ENCODE measurements at places on chromosomes 12 and 14.

DNA sequence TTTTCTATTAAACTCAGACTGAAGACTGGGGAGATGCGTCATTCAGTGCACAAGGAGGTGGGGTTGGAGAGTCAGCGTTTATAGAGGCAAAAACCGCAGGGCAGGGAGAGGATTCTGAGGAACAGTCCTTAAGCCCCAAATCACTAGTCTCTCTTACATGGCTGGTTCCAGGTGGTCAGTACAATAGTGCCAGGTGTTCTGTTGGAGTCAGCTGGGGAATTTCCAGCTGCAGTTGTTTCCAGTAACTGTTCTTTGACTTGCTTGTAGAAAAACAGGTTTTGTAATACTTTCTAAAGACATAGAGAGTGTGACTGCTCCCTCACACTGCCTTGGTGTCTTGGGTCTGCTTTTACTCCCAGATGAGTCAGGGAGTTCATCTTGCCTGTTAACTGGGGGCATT, 192.2 kb downstream of the TMTC3 start:
- peak; percentile 13 for DNase-seq

GRCh38 chr12:23359975-23360701, 589.3 kb downstream of the SOX5 start:
- no peak for DNase-seq

GRCh38 chr12:13973996-13974395, 7.4 kb downstream of the GRIN2B start:
- no peak for DNase-seq

- DNase-seq = no peak
Measured at GRCh38 chr12:97466621-97467020, 4.0 kb downstream of the RMST start.

- no peak for DNase-seq
Measured at GRCh38 chr14:104567957-104568225, 11.7 kb upstream of the C14orf180 start.

DNA sequence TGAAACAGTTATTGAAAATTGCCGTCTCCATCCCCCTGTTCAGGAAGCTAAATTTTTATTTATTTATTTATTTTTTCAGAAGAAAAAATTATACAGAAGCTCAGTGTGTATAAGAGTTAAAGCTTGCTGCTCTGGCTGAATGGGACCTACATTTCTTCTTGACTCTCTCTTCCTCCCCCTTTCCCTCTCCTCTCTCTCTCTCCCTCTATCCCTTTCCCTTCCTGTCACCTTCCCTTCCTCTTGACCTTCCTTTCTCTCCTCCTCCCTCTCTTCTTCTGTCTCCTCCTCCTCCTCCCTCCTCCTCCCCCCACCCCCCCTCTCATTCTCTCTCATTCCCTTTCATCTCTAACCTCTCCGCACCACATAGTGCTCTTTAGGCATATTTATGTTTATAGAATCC, 39.1 kb downstream of the APAF1 start:
- no peak for DNase-seq

- DNase-seq = no peak
Measured at GRCh38 chr12:120845696-120846095, 58.5 kb downstream of the SPPL3 start.

- no peak for DNase-seq
Measured at GRCh38 chr14:52551696-52552062, 626 bp downstream of the TXNDC16 start.

DNA sequence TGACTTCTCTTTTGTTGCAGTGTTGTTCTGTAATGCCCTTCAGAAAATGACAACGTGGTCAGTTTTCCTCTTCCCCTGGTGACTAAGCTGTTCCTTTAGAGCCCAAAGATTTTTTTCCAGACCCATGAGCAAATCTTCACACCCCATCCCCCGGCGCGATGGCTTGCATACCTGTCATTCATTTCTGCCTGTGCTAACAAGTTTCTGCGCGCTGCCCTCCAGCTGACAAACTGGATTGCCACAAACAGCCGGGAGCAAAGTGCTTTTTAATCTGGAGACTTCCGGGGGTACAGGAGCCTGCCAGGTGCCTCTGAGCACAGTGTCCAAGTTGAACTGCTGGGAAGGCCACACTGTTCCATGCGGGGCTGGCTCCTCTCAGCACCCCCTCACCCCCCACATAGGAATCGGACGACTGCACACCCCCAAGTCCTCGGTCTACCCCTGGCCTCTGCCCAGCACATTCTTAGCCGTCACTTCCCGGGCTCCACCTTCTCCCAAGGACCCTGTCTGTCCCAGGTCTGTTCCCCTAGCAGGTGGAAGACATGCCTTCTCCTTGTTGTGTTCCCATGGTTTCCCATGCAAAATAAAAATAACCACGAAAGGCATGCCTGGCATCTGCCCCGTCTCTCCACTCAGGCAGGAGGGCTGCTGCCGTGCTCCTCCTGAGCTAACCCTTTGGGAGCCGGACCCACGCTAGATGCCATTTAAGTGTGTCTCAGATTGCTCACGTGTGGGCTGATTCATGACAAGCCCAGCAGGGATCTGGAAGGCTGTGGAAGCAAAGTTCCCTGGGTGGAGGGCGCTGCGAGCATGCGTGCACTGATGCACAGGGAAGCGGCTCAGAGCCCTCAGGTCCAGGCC, 14.1 kb downstream of the RILPL1 start:
- DNase-seq = peak; percentile 89

DNA sequence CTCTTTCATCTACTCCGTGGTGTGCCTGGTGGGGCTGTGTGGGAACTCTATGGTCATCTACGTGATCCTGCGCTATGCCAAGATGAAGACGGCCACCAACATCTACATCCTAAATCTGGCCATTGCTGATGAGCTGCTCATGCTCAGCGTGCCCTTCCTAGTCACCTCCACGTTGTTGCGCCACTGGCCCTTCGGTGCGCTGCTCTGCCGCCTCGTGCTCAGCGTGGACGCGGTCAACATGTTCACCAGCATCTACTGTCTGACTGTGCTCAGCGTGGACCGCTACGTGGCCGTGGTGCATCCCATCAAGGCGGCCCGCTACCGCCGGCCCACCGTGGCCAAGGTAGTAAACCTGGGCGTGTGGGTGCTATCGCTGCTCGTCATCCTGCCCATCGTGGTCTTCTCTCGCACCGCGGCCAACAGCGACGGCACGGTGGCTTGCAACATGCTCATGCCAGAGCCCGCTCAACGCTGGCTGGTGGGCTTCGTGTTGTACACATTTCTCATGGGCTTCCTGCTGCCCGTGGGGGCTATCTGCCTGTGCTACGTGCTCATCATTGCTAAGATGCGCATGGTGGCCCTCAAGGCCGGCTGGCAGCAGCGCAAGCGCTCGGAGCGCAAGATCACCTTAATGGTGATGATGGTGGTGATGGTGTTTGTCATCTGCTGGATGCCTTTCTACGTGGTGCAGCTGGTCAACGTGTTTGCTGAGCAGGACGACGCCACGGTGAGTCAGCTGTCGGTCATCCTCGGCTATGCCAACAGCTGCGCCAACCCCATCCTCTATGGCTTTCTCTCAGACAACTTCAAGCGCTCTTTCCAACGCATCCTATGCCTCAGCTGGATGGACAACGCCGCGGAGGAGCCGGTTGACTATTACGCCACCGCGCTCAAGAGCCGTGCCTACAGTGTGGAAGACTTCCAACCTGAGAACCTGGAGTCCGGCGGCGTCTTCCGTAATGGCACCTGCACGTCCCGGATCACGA, 2.2 kb downstream of the SSTR1 start:
- no peak for DNase-seq

- no peak for DNase-seq
Measured at GRCh38 chr12:115811929-115812328, 465.6 kb downstream of the MED13L start.

DNA sequence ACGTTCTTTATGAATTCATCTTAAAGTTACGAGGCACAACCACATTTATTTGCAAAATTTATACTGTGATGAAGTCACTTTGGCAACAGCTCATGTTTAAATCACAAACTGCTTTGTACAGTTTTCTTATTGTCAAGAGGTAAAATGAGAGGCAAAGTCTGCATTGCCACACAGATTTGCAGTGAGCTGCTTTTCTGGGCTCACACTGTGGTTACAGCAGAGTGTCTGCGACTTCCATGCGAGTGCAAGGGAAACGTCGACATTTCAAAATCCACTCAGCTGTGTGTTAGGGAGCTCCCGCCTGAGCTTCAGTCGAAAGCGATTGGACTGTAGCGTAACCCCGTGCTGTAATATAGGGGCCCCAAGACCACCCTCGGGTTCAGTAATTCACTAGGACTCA, 13.0 kb downstream of the MTA1 start:
- no peak for DNase-seq

GRCh38 chr14:87935886-87936285, 57.1 kb downstream of the GALC start:
- DNase-seq = no peak

- peak; percentile 96 for DNase-seq
Measured at GRCh38 chr12:124694846-124695497, 127.6 kb upstream of the NCOR2 start.

- peak; percentile 67 for DNase-seq
Measured at GRCh38 chr12:85866986-85867776, 6.9 kb upstream of the NTS start.

DNA sequence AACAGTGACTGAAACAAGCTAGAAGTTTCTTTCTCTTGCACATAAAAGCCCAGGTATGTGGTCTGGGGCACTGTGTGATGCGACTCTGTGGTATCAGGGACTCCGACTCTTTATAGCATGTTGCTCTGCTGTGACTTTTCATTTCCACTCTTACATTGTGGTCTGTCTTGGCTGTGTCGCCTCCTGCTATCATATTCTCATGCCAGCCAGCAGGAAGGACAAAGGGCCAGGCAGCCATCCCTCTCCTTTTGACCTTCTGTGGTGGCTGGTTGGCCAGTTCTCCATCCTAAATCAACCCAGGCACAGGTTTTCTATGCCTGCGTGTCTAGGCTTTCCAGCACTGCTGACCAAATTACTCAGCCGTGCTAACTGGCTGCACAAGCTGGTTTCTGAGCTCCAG, 8.0 kb downstream of the ACAD10 start:
- DNase-seq = no peak

DNA sequence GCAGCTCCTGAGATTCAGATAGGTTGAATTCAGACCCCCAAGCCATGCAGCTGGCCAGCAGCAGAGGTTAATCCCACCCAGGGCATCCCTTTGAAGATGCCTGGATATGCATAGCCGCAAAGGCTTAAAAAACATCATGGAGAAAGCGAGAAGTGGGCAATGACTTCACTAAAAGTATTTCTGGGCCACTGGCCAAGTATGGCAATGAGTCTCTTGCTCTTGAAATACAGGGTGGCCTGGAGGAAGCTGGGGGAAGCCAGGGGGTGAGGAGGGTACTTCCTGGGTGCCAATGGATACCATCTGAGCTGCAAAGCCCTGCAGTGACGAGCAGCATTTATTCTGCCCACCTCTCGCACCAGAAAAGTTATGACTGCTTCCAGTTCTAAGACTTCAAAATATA, 539.3 kb upstream of the TBX3 start:
- peak; percentile 31 for DNase-seq

DNA sequence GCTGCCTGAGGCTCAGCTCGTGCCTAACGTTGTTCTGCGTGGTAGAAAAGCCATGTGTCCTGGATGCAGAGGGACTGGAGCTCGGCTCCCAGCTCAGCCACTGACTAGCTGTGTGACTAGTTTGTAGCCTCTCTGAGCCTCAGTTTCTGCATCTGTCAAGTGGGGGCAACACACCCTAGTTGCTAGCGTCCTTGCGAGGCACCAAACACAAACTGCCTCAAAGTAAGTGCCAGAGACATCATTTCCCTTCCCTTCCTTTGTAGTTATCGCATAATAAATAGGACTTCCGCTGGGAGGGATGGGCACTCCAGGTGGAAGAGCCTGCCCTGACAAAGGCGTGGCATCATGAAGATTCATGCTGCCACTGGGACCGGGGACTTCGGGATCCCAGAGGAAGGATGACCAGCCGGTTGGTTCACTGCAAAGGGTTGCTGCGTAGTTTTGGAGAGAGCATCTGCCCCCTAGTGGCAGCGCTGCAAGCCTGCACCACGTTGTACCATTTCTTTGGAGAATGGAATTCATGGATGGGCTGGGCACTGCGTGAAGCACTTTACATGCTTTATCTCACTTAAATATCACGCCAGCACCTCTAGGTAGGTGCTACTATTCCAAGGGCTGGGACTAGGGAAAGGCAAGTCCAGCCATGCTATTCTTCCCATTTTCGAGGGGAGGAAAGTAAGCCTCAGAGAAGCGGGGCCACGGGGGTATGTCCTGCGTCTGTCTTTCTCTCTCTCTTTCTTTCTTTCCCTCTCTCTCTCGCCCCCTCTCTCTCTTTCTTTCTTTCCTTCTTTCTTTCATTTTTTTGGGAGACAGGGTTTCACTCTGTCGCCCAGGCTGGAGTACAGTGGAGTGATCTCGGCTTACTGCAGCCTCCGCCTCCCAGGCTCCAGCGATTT, 4.6 kb downstream of the CCDC197 start:
- peak; percentile 32 for DNase-seq

GRCh38 chr12:91778091-91778832, 367.4 kb downstream of the BTG1 start:
- no peak for DNase-seq

DNA sequence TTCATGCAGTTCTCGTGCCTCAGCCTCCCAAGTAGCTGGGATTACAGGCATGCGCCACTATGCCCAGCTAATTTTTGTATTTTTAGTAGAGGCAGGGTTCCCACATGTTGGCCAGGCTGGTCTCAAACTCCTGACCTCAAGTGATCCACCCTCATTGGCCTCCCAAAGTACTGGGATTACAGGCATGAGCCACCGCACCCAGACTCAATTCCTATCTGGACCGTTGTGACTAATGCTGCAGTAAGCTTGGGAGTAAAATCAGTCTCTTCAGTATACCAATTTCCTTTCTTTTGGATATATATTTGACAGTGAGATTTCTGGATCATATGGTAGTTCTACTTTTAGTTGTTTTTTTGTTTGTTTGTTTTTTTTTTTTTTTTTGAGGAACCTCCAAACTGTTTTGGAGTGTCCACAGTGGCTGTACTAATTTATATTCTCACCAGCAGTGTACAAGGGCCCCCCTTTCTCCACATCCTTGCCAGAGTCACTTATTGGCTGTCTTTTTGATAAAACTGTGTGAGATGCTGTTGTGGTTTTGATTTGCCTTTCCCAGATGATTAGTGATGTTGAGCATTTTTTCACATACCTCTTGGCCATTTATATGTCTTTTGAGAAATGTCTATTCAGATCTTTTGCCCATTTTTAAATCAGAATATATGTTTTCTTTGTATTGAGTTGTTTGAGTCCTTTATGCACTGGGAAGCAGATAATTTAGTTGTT, 37.3 kb upstream of the EVL start:
- DNase-seq = no peak

DNA sequence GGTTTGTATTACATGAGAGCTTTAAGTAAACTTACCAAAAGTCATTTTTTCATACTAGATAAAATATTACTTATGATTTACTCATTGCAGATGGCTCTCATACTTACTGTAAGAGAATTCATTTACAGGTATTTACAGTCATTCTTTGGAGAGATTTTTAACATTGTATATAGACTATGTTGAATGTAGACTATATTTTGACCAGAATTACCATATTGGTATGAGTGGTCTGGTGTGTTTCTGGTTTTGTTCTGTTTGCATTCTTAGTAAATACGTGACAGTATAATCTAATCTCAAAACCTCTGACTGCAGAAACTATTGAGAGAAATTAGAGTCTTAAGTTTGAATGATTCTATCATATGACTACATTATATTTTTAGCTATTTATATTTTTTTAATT, 91.1 kb downstream of the USP15 start:
- DNase-seq = no peak

Measured in astrocyte of the cerebellum (primary cell).